CD14-positive monocyte (primary cell): ENCODE measurements at places on chromosomes 7 and 10. TPM values are rescaled to one million over a fixed set of nuclear protein-coding genes. Genes with fewer than 3 reads are reported as not detected.
A peak's percentile ranks its signal among the peaks of the same experiment; 100 is the strongest.

The EPHB6 gene
- polyA plus RNA-seq, result 7.9 TPM

The CCSER2 gene
- polyA plus RNA-seq, result 23.3 TPM

The GATAD1 gene
- 6.6 TPM for polyA plus RNA-seq

The IDI2 gene
- not detected for polyA plus RNA-seq

- H3K4me3 ChIP-seq, result no peak overlapping the region
- no peak overlapping the region for H3K27ac ChIP-seq
- H3K36me3 ChIP-seq, result no peaks in the 10 kb centered on the region
- DNase-seq, result no peak
- no peaks in the 10 kb centered on the region for H3K4me1 ChIP-seq
Observed at GRCh38 chr7:99829524-99830160, 1.8 kb downstream of the CYP3A43 start.

GRCh38 chr7:38312821-38313220 is 39.4 kb upstream of the TARP start:
- DNase-seq, result peak; percentile 73
- H3K4me1 ChIP-seq, result peaks cover 47% of the 10 kb centered on the region
- H3K36me3 ChIP-seq, result no peaks in the 10 kb centered on the region
- H3K27ac ChIP-seq, result peak overlapping the region; percentile 55

GRCh38 chr7:112252691-112253090 is 46.2 kb downstream of the ZNF277 start:
- DNase-seq, result no peak
- no peak overlapping the region for H3K4me3 ChIP-seq
- no peaks in the 10 kb centered on the region for H3K4me1 ChIP-seq
- H3K36me3 ChIP-seq, result no peaks in the 10 kb centered on the region
- no peaks in the 10 kb centered on the region for H3K27me3 ChIP-seq
- H3K27ac ChIP-seq, result no peak overlapping the region
